ENCODE measurements at places on chromosomes 6 and 20. TPM values are rescaled to one million over a fixed set of nuclear protein-coding genes. Genes with fewer than 3 reads are reported as not detected.

The LY6G6F gene
- not detected for total RNA-seq

The LTB gene
- total RNA-seq, result 0.71 TPM

The METTL24 gene
- total RNA-seq, result not detected

The SEL1L2 gene
- 1.5 TPM for total RNA-seq

The NANP gene
- 1.9 TPM for total RNA-seq

The DNAH8 gene
- not detected for total RNA-seq

The FOXF2 gene
- total RNA-seq, result 0.12 TPM

The SH3BGRL2 gene
- total RNA-seq, result 9.7 TPM
